Tibial nerve (tissue), 4 donors: ENCODE measurements at places on chromosomes 5 and 9. TPM values are rescaled to one million over a fixed set of nuclear protein-coding genes. Genes with fewer than 3 reads are reported as not detected.

GRCh38 chr5:145906401-145906800 is 30.0 kb upstream of the SH3RF2 start:
- H3K4me3 ChIP-seq: no peak overlapping the region
- H3K4me1 ChIP-seq: no peaks in the 10 kb centered on the region
- H3K27me3 ChIP-seq: no peaks in the 10 kb centered on the region
- no peak overlapping the region for H3K27ac ChIP-seq

The HSDL2 gene
- 37.8 TPM for total RNA-seq

DNA sequence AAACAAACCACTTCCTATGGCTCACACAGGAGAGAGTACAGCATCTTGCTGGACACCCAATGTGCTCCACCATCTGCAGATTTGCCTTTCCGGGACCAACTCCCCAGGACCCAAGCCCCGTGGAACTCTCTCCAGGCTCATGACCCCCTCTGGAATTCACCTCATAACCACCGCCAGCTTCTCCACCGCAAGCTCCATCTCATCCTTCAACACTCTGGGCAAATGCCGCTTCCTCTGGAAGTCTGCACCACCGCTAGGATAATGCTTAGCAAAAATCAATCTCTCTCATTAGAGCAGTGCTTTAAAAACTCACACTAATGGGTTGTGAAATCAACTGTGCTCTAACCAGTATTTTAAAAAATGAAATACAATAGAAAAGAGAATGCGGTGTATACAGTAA is 150.0 kb downstream of the COL23A1 start:
- no peak overlapping the region for H3K27ac ChIP-seq
- H3K4me1 ChIP-seq: no peaks in the 10 kb centered on the region
- no peak overlapping the region for H3K4me3 ChIP-seq
- no peak for DNase-seq

The CCNI2 gene
- not detected for total RNA-seq

DNA sequence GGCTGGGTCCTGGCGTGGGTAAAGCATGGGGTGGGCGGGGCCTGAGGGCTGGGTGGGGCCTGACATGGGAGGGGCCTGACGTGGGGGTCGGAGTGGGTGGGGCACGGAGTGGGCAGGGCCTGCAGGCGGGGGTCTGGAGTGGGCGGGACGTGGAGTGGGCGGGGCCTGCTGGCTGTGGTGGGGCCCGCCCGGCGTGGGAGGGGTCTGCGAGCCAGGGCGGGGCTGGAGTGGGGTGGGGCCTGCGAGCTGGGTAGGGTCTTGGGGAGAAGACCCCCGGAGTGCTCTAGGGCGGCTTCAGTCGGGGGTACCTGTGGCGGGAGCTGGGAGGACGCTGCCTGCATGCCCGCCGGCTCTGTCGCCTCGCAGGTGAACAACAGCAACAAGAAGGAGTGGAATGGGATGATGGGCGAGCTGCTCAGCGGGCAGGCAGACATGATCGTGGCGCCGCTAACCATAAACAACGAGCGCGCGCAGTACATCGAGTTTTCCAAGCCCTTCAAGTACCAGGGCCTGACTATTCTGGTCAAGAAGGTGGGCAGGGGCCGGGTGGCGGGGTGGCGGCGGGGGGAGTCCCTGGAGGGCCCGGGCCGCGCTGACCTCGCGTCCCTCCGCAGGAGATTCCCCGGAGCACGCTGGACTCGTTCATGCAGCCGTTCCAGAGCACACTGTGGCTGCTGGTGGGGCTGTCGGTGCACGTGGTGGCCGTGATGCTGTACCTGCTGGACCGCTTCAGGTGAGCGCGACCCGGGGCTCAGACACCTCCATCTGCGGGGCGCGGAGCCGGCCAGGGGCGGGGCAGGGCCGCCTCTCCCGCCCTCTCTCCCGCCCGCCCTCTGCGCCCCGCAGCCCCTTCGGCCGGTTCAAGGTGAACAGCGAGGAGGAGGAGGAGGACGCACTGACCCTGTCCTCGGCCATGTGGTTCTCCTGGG is 8.0 kb downstream of the LRRC26 start:
- peaks cover 36% of the 10 kb centered on the region for H3K4me1 ChIP-seq
- no peak overlapping the region for H3K4me3 ChIP-seq
- H3K27me3 ChIP-seq: peaks cover 6% of the 10 kb centered on the region
- H3K27ac ChIP-seq: no peak overlapping the region

DNA sequence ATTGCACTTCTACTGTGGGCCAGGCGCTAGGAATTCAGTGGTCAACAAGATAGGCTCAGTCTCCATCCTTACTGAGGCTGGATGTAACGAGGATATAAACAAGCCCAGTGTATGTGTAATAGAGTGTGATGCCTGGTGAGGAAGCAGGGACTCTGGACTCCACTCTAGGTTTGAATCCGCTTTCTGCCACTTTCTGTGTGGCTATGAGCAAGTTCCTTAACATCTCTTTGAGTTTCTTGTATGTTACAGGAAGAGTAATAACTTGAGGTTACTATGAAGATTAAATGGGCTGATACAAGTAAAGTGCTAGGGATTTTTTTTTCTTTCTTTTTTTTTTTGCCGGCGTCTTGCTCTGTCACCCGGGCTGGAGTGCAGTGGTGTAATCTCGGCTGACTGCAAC is 12.4 kb downstream of the DOCK2 start:
- no peaks in the 10 kb centered on the region for H3K36me3 ChIP-seq
- no peak overlapping the region for H3K4me3 ChIP-seq
- DNase-seq: no peak
- H3K4me1 ChIP-seq: peaks cover 4% of the 10 kb centered on the region
- H3K27ac ChIP-seq: no peak overlapping the region
- H3K27me3 ChIP-seq: no peaks in the 10 kb centered on the region

DNA sequence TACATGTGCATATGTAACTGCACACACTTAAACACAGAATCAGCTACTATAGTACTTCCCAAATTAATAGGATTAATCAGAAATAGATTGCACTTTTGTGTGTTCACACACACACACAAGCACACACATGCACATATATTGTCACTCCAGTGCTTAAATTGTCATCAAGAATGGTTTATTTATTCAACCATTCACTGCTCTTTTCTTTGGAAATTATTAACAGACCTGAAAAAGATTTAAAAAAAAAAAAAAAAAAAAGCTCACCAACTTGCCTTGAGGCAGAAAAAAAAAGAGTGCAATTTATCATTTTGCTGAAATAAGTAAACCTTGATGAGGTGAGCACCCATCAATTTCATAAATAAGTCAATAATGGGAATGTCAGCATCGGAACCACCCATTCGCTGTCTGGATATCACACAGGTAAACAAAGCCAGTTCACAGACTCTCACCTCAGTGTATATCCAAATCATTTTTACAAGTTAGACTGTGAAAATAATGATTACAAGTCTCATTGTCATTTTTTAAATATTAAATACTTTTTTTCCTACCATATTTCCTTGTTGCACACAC is 562.8 kb downstream of the BNC2 start:
- DNase-seq: no peak
- H3K4me3 ChIP-seq: no peak overlapping the region

DNA sequence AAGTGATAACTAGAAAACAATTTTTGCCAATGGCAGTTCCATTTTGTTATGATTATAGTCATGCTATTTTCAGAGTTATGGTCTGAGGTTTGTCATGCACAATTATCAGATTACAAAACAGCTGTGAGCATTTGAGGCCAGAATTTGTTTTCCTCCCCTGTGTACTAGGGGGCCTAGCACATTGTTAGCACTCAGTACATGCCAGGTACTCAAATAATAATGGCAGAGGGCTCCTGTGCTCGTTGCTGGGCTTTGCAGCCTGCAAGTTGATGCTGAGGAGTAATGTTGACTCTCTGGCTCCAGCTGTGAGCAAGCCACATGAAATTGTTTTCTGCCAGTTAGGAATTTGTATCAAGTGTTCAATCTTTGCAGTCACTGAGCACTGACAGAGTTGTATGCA is 6.9 kb downstream of the DNAI1 start:
- no peaks in the 10 kb centered on the region for H3K27me3 ChIP-seq
- no peak overlapping the region for H3K4me3 ChIP-seq
- H3K36me3 ChIP-seq: no peaks in the 10 kb centered on the region
- H3K27ac ChIP-seq: no peak overlapping the region

The F2R gene
- 2.5 TPM for total RNA-seq

The GARIN3 gene
- total RNA-seq: not detected

The CAMLG gene
- 35.4 TPM for total RNA-seq

DNA sequence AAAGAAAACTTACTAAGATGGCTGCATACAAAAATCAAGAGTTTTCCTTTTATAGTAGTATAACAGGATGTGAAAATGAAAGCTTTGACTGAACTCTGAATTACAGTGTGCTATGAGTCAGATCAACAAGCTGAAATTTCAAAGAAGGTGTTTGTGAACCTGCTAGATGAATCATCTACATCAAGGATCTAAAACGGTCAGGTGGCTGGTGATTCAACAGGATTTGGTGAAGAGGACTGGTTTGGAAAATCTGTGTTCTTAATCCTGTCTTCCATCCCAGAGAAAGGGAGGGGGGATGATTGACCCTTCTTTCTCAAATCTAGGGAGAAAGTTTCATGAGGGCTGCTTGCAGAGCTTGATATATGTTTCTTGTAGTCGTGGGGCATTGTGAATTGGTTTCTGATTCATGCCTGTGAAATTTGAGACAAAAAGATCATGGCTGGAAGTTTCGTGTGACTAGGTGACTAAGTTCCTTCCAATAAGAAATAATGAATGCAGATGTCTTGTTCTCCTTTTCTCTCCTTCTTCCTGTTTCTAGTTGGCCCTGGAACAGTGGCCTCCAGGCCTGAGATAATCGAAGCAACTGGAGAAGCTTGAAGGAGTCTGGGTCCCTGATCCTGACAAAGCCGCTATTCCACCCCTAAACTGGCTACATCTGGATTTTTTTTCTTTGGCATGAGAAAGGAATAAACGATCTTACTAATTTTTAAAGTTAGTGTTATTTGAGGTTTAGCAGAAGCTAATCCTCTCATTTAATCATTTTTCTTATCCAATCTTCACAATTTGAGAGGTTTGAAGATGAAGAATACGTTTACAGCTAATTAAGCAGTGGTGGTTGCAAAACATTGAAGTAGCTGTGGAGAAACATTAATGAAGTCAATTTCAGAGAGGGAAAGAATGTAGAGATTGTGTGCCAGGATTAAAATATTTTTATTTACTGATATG is 67.2 kb downstream of the MRPS30 start:
- no peak overlapping the region for H3K4me3 ChIP-seq
- no peaks in the 10 kb centered on the region for H3K36me3 ChIP-seq
- H3K27me3 ChIP-seq: no peaks in the 10 kb centered on the region
- H3K4me1 ChIP-seq: no peaks in the 10 kb centered on the region

The STXBP1 gene
- total RNA-seq: 106 TPM

The PCSK5 gene
- total RNA-seq: 31.4 TPM

- H3K4me1 ChIP-seq: peaks cover 14% of the 10 kb centered on the region
- no peak overlapping the region for H3K4me3 ChIP-seq
- H3K36me3 ChIP-seq: no peaks in the 10 kb centered on the region
- no peak for DNase-seq
- H3K27me3 ChIP-seq: no peaks in the 10 kb centered on the region
Measured at GRCh38 chr9:97990259-97990658, 7.1 kb downstream of the ANP32B start.

DNA sequence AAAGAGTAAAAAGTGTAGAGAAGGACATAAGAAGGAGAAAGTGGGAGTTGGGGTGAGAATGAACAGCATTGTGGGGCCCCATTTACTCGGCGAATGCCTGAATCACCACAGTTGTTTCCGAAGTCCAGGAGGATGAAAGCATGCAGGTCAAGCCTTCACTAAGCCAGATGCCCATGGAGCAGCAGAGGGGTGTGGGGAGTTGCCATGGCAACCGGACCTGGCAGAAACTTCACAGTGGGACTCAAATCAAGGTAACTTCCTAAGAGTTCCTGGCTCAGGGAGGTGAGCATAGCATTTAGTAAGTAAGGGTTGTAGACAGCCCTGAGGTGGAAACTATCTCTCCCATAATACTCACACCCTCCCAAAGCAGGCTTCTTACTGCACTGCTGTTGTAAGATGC is 357.1 kb downstream of the TRIM32 start:
- no peak for DNase-seq
- no peaks in the 10 kb centered on the region for H3K27me3 ChIP-seq
- no peaks in the 10 kb centered on the region for H3K36me3 ChIP-seq
- no peaks in the 10 kb centered on the region for H3K4me1 ChIP-seq
- no peak overlapping the region for H3K4me3 ChIP-seq

- H3K36me3 ChIP-seq: no peaks in the 10 kb centered on the region
- H3K27me3 ChIP-seq: no peaks in the 10 kb centered on the region
Measured at GRCh38 chr9:34458959-34459340, 345 bp downstream of the DNAI1 start.

DNA sequence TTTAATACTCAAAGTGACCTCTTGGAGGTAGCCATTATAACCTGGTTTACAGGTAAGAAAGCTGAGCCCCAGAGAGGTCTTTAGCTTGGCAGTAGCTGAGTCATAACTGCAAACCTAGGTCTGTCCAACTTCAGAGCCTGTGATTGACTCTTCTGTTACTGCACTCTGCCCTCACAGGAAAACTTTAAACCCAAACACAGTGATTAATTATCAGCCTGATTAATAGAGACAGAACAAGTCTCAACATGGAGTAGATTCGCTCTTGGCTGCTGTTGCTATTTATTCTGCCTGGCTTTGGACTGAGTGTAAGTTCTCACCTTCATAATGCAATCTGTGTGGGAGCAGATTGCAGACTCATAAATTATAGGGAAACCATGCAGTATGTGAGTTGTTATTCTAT is 27.4 kb upstream of the TXN start:
- H3K4me1 ChIP-seq: no peaks in the 10 kb centered on the region
- no peak for DNase-seq
- H3K36me3 ChIP-seq: no peaks in the 10 kb centered on the region

GRCh38 chr5:159338118-159338517 is 7.8 kb upstream of the IL12B start:
- no peak overlapping the region for H3K27ac ChIP-seq
- no peak overlapping the region for H3K4me3 ChIP-seq
- DNase-seq: no peak
- H3K36me3 ChIP-seq: no peaks in the 10 kb centered on the region
- no peaks in the 10 kb centered on the region for H3K4me1 ChIP-seq

- no peaks in the 10 kb centered on the region for H3K27me3 ChIP-seq
- H3K4me3 ChIP-seq: no peak overlapping the region
- no peaks in the 10 kb centered on the region for H3K4me1 ChIP-seq
- H3K27ac ChIP-seq: no peak overlapping the region
- H3K36me3 ChIP-seq: no peaks in the 10 kb centered on the region
Measured at GRCh38 chr9:22454016-22454415, 7.4 kb downstream of the DMRTA1 start.

DNA sequence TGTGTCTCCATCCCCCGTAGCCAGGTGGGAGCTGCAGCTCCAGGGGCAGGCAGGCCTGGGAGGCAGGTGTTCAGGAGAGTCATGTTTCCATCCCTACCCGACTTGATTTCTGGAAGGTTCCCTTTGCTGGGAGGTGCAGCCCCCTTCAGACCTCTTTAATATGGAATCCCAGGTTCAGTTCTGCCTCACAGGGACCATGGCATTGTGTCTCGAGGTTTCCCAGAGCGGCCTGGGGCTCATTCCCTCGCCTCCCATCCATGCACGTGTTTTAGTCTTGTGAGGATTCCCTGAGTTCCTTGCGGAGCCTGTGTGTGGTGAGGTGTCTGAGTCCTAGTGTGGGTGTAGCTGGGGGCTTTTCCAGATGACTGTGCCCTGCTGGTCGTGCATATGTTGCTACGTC is 16.5 kb upstream of the AHRR start:
- no peaks in the 10 kb centered on the region for H3K4me1 ChIP-seq
- no peaks in the 10 kb centered on the region for H3K36me3 ChIP-seq
- no peak overlapping the region for H3K27ac ChIP-seq
- no peak overlapping the region for H3K4me3 ChIP-seq
- no peaks in the 10 kb centered on the region for H3K27me3 ChIP-seq

The ROR2 gene
- total RNA-seq: 4.2 TPM
